Activated CD4-positive, alpha-beta memory T cell treated with anti-CD3 and anti-CD28 coated beads, Interleukin-2, amount 10 ng/mL, durations not matched to agents 7 days and 5 days (primary cell): ENCODE measurements at places on chromosomes 3 and 15.
A peak's percentile ranks its signal among the peaks of the same experiment; 100 is the strongest.

DNA sequence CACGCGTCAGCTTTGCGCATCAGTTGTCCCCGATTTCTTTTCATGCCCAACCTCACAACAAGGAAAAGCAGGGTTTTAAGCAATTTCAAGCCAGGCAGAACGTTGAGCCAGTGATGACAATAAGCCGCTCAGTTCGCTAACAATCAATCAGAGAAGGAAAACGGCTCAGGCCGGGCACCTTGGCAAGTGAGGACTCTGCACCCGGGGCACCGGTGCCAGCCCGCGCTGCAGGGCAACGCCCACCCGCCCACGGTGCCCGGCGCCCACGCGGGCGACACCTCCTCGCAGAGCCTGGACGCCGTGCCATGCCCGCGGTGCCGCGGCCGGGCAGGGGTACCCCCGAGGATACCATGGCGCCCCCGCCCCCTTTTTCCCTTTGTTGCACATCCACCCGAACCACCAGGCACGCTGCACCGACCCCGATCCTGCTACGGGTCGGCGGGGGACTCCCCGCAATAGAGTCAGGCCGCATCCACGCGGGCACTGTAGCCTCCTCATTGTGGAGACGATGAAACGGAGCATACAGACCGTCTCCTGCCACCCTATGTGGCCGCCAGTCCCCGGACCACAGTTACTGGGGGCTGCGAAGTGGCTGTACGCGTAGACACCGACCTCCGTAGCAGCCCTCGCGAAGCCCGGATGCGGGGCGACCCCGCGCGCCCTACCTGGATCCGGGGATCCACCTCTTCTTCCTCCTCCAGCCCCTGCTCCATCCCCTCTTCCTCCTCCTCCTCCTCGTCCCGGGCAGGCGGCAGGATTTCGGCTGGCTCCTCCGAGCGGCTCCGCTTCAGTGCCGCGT is 581 bp downstream of the SH3BP5 start:
- peak; percentile 41 for DNase-seq

DNA sequence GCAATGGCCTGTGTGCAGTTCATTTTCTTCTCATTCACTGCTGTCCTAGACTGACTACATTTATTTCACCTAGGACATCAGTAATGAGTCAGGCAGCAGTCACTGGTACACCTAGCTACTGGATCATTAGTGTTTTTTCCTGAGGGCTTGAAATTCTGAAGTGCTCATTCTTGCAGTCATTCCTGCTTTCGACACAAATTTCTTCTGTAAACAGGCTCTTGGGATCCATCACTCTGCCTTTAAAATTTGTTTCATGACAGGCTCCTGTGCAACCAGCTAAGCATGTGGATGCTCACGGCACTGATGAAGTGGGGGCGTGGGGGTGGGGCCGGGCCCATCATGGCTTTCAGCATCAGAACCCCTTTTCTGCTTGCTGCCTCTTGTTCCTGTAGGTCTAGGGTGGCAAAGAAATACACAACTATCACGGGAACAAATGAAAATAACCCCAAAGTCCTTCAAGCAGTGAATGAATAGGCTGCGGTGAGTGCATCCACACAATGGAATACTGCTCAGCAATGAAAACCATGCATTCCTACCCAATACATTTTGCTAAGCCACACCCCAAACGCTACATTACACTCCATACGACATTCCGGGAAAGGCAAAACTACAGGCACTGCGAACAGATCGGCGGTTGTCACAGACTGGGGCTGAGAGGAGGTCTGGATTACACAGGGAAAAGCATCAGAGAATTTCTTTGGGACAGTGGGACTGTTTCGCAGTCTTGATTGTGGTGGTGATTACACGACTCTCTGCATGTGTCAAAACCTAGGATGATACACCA is 9.3 kb upstream of the MELTF start:
- DNase-seq, result no peak

DNA sequence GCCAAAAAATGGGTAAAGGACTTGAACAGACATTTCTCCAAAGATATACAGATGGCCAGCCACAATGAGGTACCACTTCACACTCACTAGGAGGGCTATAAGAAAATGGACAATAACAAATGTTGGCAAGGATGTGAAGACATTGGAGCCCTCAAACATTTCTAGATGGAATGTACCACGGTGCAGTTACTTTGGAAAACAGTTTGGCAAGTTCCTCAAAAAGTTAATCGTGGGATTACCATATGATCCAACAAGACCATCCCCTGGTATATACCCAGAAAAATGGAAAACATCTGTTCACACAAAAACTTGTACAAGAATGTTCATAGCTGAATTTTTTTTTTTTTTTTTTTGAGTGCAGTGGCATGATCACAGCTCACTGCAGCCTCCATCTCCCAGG is 15.9 kb upstream of the HRH1 start:
- DNase-seq, result no peak

DNA sequence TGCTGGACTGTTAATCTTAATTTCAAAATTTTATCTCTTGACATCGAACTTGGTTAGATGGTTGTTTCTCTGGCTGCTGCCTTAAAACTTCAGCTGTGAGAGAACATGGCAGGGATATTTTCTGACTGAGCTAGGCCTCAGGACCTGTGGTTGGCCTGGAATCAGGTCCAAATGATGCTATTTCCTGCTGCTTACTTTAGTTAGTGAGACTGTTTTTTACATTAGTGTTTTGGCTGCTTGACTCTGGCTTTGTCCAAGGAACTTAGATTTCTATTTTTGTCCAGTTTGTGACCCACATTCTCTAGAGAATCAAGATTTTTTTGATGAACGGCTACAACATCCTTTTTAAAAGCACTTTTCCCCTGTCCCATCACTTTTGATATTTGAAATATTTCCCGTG is 497.9 kb upstream of the SGO1 start:
- no peak for DNase-seq

DNA sequence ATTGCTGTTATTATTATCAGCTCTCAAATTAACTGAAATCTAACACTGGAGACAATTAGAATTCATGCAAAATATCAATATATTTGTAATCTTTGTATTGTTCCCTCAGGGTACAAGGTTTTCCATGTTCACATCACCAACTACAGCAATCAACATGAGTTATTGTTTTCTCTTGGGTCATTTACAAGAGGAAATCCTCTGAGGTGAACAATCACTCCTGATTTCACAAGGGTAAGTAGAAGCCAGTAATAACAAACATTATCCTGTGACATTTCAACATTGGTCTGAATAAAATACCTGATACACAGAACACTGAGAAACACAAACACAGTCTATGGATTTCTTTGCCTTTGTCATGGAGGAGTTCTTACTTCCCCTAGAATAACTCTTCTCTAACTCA is 174.0 kb downstream of the SUCNR1 start:
- DNase-seq, result no peak

DNA sequence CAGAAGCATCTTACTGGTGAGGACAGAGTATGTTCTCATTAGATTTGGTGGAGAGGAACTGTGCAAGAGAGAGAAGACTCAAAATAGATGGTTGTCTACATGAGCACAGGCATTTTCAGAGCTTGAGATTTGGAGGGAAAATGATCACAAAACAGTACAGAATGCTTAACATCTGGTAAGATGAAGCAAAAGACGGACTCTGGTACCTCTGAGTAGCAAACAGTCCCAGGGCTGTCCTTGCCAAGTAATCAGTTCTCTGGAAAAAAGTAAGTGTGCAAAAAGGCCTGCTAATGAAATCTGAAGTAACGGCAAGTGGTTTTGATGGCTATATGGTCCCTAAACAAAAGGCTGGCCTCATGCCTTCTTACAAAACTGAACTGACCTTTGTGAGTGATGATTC is 414.2 kb downstream of the CNTN4 start:
- DNase-seq, result no peak

- no peak for DNase-seq
These were observed 34.8 kb downstream of the EMC4 start for GRCh38 chr15:34259566-34259965.

DNA sequence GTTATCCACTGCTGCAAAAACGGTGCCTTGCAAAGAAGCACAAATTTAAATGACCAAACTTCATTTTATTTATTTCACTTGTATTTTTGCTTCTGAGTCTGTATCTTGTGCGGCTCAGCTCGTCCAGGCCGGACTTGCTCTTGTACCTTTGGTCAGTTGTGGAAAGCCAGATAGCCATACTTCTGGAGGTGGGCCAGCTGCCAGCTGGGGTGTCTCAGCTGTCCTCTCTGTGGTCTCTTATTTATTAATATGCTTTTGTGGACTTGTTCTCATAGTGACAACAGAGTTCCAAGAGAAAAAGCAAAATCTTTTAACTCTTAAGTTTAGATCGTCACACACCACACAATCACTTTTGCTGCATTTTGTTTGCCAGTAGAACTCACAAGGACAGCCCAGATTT is 87.7 kb downstream of the IL1RAP start:
- no peak for DNase-seq

- peak; percentile 46 for DNase-seq
These were observed 1.3 kb downstream of the SLC27A2 start for GRCh38 chr15:50183112-50183794.

- no peak for DNase-seq
These were observed 7.4 kb upstream of the ANO10 start for GRCh38 chr3:43629257-43629656.
